ENCODE measurements at places on chromosomes 7 and 10.

- DNase-seq, result no peak
Measured at GRCh38 chr10:93315246-93315645, 166.9 kb downstream of the MYOF start.

DNA sequence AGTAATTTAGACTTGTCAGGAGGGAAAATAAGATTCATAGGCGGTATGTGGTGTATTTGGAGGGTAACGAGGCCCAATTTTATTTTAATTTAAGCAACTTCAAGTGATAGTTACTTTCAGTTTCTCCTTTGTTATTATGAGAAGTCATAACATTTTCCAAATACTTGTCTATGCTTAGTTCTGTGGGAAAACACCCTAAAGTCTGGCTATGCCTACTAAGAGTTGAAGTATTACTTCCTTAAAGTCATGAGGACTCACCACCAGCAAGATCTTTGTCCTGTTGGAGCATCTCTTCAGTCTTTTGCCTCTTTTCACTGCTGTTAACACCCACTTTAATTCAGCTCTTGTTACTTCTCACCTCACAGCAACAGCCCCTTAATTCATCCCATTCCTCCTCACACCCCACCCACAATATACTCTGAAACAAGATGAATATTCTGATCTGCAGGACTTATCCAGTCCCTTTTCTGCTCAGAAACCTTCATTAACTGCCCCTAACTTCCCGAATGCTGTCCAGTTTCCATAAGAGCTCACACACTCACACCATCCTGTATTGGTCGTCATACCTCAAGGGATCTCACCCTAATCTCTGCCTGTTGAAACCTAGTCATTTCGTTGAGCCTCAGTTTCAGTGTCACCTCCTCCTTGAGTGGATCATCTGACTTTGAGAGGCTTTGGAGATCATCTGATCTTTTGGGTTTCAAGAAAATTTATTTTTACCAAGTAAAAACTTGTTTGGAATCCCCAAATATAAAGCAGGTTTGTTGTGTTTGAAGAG lies 61.3 kb downstream of the DNAH11 start:
- DNase-seq, result no peak

DNA sequence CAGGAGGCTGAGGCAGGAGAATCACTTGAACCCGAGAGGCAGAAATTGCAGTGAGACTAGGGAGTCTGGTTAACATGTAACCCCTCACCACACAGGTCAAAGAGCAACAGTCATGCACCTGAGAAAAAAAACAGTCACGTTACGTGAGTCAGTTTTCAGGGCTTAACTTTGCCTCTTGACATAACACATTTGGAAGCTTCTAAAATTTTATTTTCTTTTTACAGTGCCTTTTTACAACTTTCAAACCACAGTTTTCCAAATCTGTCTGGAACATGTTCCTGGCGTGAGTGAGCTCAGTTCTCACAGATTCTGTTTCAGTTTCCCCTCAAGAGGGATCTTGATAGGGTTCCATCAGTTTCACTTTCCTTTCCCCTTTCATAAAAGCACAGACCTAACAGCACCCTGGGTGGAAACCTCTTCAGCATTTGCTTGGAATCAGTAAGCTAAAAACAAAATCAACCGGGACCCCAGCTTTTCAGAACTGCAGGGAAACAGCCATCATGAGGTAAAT lies 4.4 kb downstream of the IFIT3 start:
- DNase-seq, result no peak

DNA sequence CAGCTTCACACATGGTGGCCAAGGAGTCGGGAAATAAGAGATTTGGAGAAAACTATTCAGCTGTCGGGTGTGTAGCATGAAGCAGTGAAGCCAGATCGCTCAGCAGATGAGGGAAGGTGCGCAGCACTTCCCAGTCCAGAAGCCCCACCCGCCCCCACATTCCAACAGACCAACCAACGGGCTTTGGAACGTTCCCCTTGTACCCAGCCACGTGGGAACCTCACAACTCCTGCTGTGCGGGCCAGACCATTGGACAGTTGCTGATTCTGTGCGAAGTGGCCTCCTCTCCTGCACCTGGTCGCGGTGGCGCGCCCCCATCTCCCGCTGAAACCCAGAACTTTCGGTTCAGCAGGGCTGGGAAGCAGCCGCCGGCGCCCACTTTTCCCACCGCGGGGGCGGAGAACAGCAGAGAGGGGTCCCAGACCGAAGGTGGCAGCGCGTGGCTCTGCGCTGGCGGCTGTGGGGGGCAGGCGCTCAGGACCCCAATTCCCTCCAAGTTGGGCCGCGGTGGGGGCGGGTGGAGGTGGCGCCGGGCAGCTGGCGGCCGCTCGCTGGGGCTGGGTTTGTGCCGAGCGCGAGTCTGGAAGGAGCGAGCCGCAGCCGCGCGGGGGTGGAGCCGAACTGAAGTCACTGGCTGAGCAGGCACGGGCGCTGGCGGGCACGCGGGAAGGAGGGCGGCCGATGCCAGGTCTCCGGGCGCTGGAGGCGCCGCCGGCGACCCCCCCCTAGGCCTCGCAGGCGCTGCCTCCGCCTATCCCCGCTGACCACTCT lies 1301.5 kb upstream of the SORCS1 start:
- DNase-seq, result no peak

GRCh38 chr7:156479596-156479995 lies 161.0 kb upstream of the RNF32 start:
- DNase-seq, result no peak
